ENCODE measurements at places on chromosomes 4 and X.

DNA sequence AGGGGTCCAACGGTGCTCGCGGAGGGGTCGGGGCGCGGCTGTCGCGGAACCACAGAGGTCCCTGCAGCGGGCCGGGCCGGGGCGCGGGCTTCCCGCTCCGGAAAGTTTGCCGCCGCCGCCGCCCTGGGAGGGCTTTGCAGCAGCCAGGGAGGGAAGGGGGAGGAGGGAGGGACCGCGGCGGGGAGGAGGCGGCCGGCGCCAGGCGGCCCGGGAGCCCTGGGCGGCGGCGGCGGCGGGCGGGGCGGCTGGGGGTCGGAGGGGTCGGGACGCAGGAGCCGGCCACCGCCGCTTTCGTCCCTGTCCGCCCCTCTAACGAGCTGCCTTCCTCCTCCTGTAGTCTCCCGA is 375 bp downstream of the FGFR3 start:
- DNase-seq: peak; percentile 29

GRCh38 chr4:151663109-151663508 is 97.7 kb downstream of the GATB start:
- DNase-seq: no peak

GRCh38 chr4:98284640-98285046 is 23.5 kb downstream of the RAP1GDS1 start:
- DNase-seq: no peak

- DNase-seq: no peak
Measured at GRCh38 chr4:176653401-176654220, 139.1 kb downstream of the VEGFC start.

GRCh38 chr4:159545556-159545955 is 442.7 kb downstream of the RAPGEF2 start:
- DNase-seq: no peak

DNA sequence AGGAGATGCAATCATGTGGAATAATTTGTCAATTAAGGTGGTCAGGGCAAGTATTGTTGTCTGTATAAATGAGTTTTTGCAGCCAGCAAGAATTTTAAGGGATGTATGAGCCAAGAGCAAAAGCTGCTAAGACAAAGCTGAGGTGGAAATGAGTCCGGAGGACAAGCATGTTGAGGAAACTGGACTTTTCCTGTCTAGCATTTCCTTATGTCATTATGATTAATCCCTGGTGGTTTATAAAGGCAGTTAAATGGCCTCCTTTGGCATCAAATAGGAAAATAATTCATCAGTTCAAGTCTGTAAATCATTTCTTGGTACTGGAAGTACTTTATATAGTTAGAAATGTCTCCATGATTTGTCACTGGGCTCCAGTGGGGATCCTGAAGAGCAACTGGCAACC is 61.6 kb upstream of the TEX13A start:
- no peak for DNase-seq

GRCh38 chrX:133865761-133866471 is 119.5 kb downstream of the GPC3 start:
- DNase-seq: no peak

Measured in stimulated activated CD4-positive, alpha-beta T cell treated with anti-CD3 and anti-CD28 coated beads, Interleukin-2, amount 100 ng/mL, for 4 hours (primary cell).